ENCODE measurements at places on chromosomes 5 and 9.

- no peak for DNase-seq
Observed at GRCh38 chr5:33257807-33258429, 182.8 kb upstream of the TARS1 start.

- DNase-seq: no peak
Observed at GRCh38 chr9:127114606-127115005, 7.8 kb downstream of the ANGPTL2 start.

DNA sequence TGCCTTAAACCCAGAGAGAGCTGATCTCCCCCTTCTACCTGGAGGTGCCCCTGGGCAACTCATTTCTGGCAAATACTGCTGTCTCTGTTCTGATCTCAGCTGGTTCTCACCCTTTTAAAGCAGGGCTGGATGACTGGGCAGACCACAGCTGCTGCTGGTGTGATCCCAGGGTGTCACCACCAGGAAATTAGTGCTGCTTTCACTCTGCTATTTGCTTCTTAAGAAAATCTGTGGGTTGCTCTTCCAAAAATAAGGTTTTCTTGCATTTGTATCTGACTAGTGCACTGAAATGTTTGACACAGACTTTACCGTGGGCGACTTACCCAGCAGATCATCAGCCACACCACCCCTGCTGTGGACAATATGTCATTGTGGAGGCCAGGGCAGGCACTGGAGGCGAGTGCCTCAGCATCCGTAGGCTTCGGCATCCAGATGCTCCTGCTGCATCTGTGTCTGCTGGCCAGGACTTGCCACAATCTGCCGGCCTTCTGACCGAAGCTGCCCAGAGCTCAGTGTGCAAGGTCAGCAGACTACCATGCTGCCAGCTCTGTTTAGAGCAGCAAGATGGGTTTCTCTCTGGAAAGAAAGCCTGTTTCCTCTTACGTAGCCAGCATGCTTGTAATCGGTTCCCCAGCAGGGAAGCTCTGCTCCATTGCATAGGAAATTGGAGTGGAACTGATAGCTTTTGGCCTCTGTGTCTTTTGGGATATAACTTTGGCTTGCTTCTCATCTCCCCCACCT, 13.6 kb downstream of the ARHGAP26 start:
- DNase-seq: peak; percentile 75

GRCh38 chr5:88673253-88674105, 209.5 kb downstream of the MEF2C start:
- no peak for DNase-seq

Data from activated CD8-positive, alpha-beta memory T cell treated with anti-CD3 and anti-CD28 coated beads, Interleukin-2, amount 50 U/mL, for 48 hours (primary cell).